ENCODE measurements at places on chromosomes 4 and X. TPM values are rescaled to one million over a fixed set of nuclear protein-coding genes. Genes with fewer than 3 reads are reported as not detected.

GRCh38 chrX:24219320-24219719 is 69.8 kb downstream of the ZFX start:
- H3K4me3 ChIP-seq = no peak overlapping the region
- no peaks in the 10 kb centered on the region for H3K36me3 ChIP-seq
- H3K27me3 ChIP-seq = no peaks in the 10 kb centered on the region
- DNase-seq = no peak
- no peak overlapping the region for H3K27ac ChIP-seq

DNA sequence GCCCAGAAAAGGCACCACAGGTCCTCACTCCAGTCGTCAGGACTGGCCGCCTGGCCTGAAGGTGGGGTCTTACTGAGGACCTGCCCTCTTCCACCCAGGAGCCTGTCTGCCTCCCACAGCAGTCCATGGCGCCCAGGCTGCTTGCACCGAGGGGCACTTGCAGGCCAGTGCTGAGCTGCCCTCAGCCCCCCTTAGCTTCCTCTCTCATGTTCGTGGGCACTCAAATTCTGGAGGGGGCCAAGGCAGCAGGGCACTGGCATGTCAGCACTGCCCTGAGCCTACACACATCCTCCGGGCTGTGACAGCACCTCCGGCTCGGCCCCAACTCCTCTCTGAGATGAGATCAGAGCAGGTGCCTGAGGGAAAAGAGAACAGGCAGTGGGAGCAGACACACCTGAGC is 27.2 kb upstream of the ZBTB33 start:
- H3K27ac ChIP-seq = no peak overlapping the region
- DNase-seq = no peak
- peaks cover 5% of the 10 kb centered on the region for H3K36me3 ChIP-seq

Gene GC
- 5.2 TPM for total RNA-seq

Gene IL13RA2
- total RNA-seq = 0.81 TPM

Gene TCEAL7
- total RNA-seq = 2.1 TPM
